ENCODE measurements at places on chromosomes 1 and 21. TPM values are rescaled to one million over a fixed set of nuclear protein-coding genes. Genes with fewer than 3 reads are reported as not detected.

Gene FCRL5
- polyA plus RNA-seq = 0.14 TPM

Gene SERPINC1
- polyA plus RNA-seq = 5.5 TPM

Gene RHBG
- polyA plus RNA-seq = 26.3 TPM

Gene NTRK1
- polyA plus RNA-seq = 3.1 TPM

GRCh38 chr1:44513111-44513510 is 108.1 kb downstream of the RNF220 start:
- no peak for DNase-seq

- no peak for DNase-seq
Observed at GRCh38 chr21:23471877-23472276, 2135.4 kb downstream of the MRPL39 start.

Measured in left renal pelvis (tissue), 4 donors.